Right lobe of liver (tissue), 6 donors: ENCODE measurements at places on chromosomes 7 and 10. TPM values are rescaled to one million over a fixed set of nuclear protein-coding genes. Genes with fewer than 3 reads are reported as not detected.

GRCh38 chr10:72461085-72461484 is 106.4 kb upstream of the DNAJB12 start:
- no peak for DNase-seq

DNA sequence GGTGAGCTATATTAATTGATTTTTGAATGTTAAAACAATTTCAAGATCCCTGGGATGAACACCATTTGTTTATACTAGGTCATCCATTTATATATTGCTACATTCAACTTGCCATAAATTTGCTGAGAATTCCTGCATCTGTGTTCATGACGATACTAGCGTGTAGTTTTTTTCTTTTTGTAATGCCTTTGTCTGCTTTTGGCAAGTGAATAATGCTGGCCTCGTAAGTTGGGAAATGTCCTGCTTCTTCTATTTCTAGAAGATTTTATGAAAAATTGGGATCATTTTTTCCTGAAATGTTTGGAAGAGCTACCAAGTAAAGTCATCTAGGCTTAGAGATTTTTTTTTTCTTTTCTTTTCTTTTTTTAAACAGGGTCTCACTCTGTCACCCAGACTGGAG is 12.9 kb upstream of the MEST start:
- no peak for DNase-seq

- DNase-seq, result no peak
Observed at GRCh38 chr10:61465171-61465496, 12.0 kb upstream of the TMEM26 start.

DNA sequence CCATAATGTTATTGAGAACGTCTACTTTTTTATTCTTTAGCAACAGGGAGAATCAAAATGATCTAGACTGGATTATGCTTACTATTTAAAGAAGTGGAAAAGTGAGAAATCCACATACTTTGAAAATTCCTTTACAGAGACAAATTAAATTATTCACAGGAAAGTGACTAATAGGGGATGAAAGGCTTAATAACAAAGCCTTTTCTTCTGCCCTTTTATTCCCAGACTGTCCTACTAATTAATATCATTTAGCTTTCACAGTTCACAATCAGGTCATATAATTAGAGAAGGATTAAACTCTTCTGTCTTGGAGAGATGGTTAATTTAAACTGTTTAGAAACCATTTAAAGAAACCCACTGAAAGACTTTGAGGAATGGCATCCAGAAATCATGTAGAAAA is 58.8 kb downstream of the ARL4A start:
- DNase-seq, result no peak

DNA sequence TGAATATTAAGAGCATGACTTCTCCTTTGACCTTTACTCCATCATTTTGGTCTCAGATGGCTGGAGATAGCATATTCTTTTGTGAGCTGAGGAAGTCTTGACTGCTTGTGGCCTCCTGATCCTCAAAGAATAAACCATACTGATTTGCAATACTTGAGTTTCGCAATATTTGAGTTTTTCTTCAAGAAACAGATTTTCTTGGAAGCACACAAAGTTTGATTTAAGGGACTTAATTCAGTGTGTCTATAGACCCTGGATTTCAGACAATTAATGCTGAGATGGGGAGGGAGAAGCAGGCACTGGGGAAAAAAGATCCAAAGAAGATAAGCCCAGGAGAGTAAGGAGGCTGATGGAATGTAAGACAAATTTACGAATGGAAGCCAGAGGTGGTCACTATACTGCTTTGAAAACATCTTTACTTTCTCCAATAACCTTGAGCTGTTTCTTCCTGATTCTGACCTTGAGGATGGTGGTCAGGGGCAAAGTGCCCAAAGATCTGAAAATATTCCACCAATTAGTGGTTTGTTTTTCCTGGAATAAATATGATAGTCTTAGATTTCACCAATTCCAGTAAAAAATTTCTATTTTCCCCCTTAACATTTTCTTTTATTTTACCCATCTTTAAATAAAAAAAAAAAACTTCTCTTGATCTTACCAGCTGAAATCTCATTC is 7.5 kb downstream of the EPDR1 start:
- DNase-seq, result no peak

GRCh38 chr10:66183028-66183427 is 742.8 kb upstream of the LRRTM3 start:
- DNase-seq, result no peak

The SNX10 gene
- 10.1 TPM for total RNA-seq

DNA sequence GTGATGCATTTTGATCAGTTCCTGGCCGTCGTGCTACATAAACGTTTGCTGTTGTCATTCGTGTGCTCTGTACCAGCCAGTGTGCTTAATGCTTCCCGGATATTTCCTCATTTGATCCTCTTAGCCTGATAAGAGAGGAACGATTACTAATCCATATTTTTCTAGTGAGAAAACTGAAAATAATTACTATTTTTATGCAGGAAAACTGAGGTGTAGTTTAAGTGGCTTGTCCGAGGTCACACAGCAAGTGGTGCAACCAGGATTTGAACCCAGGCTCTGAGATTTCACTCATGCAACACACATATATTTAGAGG is 650 bp upstream of the SORBS1 start:
- DNase-seq, result no peak

- no peak for DNase-seq
Observed at GRCh38 chr10:120946497-120946896, 95.3 kb downstream of the WDR11 start.

The POU6F2 gene
- not detected for total RNA-seq

DNA sequence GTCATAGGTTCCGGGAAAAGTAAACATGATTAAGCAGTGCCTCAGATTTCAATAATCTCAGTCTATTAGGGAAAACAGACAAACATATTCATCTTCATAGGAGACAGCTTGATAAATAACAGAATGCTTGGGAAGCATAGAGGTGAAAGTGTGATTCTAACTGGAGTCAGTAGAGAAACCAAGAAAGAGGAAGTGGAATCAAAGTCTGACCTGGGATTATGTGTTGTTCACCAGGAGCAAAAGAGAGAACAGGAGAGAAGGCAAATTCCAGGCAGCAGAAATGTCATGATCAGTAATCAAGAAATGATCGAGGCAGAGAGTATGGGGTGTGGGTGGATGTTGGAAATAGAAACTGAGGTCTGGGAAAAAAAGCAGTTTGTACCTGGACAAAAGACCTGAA is 43.7 kb downstream of the DGKB start:
- DNase-seq, result no peak

The PDK4 gene
- 75.1 TPM for total RNA-seq

The CHAT gene
- not detected for total RNA-seq

GRCh38 chr7:100022621-100023020 is 7.2 kb downstream of the ZKSCAN1 start:
- DNase-seq, result peak; percentile 90

The SH2D4B gene
- total RNA-seq, result not detected

The ORAI2 gene
- total RNA-seq, result 2.3 TPM

The ACTL6B gene
- not detected for total RNA-seq

- no peak for DNase-seq
Observed at GRCh38 chr7:120273476-120273975, 551 bp downstream of the KCND2 start.

The PRKG1 gene
- 2.0 TPM for total RNA-seq

GRCh38 chr10:129613377-129613980 is 146.4 kb downstream of the MGMT start:
- no peak for DNase-seq

GRCh38 chr10:12195281-12195602 is 449 bp downstream of the NUDT5 start:
- DNase-seq, result no peak

DNA sequence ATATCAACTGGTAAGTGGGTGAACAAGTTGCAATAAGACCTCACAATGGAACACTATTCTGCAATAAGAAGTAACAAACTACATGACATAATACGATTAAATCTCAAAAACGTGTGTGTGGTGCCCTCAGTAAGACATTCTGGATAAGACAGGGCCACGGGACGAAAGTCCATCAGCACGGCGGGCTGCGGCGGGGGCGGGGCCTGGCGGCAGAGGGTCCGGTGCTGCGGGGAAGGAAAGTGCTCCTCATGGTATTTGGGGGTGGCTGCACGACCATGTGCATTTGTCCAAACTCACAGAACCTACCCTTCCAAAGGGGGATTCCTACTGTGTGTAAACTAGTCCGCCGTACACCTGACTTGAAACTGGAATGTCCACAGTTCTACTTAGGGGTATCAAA is 341.8 kb downstream of the TCERG1L start:
- DNase-seq, result no peak

DNA sequence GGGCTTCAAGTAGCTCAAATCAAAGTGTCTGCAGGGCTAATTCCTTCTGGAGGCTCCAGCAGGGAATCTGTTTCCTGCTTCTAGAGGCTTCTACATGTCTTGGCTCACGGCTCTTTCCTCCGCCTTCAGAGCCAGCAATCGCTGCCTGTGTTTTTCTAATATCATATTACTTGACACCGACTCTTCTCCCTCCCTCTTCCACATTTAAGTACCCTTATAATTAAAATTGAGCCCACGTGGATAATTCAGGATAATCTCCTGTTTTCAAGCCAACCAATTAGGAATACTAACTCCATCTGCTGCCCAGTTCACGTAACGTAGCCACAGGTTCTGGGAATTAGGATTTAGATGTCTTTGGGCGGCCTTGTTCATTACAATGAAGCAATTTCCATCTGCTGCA is 372.2 kb downstream of the DPP6 start:
- no peak for DNase-seq

GRCh38 chr10:60142736-60143135 is 236.4 kb upstream of the CCDC6 start:
- no peak for DNase-seq

- DNase-seq, result no peak
Observed at GRCh38 chr10:102650655-102651454, 6.6 kb downstream of the TRIM8 start.

DNA sequence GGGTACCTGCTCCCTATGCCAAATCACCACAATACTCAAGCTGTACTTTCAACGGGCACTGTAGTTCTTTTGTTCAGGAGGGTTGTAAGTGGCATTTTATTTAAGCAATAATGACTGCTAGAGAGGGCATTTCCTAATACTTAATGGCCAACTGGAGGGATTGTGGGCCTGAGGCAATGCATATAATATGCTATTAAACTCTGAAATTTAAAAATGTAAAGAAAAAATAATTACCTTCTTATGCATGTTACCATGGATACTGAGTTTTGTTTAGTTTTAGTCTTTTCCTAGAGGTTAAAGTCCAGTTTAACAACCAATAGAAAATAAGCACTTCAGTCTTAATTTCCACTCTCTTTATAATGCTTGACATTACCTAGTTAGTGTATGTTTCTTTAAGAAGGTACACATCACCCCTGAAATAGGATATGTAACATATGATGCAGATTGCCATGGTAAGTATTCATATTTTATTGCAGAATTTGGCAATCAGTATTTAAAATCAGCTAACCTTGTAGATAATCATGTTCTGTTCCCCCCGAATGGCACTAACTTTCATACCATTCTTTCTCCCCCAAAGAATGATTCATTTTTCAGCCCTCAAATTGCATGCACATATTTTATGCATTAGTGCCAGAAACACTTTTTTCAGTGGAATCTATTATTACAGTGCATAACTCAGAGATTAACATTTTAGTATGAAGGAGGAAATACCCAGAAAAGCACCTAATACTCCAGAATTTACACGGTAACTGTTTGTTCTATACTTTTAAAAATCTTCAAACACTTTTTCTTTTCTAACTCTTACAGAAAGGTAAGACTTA is 90.3 kb upstream of the ZNF438 start:
- DNase-seq, result no peak

DNA sequence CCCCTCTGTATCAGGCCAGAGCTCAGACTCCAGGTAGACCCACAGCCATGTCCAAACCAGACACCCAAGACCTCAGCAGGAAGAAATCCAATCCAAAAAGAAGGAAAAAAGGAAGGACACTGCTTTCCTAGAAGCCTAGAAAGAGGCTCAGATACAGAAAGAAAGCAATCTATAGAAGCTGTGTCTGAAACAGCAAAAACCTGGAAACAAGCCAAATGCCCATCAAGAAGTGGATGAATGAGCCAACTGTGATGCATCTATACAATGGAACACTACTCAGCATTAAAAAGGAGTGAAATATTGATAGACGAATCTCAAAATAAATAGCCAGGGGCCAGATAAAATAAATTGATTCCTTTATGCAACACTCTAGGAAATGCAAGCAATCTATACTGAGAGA is 31.6 kb downstream of the GRB10 start:
- no peak for DNase-seq

DNA sequence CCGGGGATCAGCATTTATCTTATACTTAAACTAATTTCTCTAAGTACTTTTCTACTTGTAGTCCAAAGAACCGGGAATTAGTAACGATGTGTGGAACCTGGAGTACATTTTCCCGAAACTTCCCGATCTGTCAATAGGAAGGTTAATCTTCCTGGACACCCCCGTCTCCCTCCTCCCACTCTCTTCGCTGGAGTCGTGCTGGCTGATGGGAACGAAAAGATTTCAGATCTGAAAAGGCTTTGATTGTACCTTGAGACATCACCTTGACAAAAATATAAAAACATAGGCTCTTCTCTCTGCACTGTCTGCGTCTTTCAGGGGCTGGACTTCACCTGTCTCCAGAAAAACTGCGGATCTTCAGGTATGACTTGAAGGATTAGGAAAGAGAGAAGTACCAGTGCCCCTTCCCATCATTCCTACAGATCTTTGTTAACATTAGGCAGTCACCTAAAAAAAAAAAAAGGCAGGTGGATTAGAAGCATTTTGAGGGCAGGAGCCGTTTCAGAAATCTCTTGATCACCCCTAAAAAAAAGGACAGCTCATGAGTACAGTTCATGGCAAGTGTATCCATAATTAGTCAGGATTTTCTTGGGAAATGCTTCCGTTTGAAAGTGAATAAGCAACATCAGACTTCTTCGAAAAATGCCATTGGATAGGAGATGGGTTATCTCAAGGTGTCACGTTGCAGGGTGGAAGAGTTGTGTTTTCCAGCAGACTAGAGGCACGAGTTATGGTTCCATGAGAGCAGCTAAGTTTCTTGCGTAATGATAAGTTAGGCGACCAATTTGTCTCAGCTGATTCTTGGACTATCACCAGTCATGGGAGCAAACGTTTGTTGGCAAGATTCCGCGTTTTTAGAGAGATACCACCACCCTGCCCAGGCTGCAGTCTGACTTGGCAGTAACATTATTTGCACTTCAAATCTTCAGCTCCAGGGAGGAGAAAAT is 7.8 kb upstream of the BAMBI start:
- no peak for DNase-seq

The FIGNL1 gene
- 3.8 TPM for total RNA-seq

- no peak for DNase-seq
Observed at GRCh38 chr7:92639966-92640365, 49.8 kb upstream of the FAM133B start.

GRCh38 chr10:3955955-3956617 is 171.1 kb upstream of the KLF6 start:
- DNase-seq, result no peak

The UCMA gene
- not detected for total RNA-seq

DNA sequence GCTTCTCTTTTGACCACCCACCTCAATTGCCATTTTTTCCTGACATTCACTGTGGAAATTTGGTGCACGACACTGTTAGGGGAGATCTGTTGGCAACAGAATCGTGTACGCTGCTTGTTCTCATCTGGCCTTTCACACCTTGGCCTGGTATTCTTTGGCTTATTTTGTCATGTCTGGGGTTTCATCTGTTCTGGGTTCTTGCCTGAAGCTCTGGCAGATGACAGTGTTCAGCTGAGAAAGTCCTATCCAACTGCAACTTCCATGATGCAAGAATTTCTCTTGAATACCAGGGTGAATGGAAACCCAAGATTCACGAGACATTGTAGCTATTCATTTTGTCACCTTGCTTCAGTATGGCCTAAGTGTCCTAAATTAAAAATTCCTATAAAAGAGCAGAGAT is 82.6 kb upstream of the CELF2 start:
- no peak for DNase-seq
